ENCODE measurements at places on chromosomes 5 and 9.

DNA sequence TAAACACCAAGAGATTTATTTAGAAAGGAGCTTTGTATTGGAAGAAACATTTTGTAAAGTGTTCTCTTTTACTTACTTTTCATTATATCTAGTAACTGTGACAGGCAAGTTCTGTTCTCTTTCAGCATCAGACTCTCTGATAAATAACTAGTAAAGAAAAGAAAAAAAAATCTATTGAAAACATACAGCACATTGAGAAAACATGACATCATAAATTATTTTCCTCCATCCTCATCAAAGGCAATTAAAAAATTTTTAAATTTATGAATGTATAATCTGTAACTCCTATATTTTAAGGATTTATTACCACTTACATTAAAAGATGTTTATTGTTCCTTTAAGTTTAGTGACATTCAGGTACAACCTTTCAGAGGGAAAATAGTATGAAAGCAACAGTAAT lies 11.1 kb downstream of the CCNH start:
- DNase-seq = no peak

DNA sequence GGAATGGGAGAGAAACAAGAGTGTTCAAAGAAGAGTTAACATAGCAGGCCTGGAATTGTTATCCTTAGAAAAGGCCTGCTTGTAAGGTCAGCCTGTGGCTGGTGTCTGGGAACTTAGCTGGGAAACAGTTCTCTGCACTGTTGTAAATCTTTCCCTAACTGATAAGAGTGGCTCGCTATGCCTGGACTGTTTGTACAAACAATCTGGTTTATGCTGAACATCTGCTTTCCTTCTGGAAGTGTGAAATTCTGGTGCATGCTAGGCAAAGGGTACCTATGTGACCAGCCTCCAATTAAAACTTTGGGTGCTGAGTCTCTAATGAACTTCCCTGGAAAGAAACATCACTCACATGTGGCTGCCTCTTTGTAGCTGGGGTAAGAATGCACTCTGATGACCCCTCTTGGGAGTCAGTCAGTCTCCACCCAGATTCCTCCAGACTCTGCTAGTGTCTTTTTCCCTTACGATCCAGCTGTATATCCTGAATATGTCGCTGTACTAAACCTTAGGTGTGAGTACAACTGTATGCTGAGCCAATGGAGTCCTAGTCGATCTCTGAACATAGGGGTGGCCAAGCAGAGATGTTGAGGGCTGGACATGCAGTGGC lies 16.5 kb downstream of the SPARC start:
- no peak for DNase-seq

DNA sequence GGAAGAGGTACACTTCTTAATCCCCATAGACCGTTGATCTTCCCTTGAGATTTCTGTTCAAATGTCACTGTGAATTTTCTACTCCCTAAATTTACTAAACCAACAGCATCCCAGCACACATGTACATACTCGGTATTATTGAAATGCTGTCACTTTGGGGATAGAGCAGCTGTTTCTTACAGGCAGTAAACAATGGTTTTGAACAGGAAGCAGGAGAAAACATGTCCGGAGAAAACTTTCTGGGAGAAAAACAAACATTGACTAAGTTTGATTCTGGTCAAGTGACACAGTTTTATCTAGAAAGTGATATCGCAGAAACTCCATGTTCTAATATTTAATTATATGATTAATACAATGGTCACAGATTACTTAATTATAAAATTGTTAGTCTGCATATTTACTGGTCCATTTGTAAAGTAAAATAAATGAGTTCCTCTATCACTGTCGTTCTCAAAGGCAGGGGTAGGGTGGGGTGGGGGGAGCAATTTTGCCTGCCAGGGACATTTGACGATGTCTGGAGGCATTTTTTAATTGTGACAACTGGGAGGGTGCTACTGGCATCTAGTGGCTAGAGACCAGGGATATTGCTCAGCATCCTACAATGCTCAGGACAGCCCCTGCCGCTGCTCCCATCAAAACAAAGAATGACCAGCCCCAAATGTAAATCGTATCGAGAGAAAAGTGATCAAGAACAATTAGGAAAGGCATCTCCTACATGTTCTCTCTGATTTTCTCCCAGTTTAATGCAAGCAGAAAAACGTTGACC lies 12.2 kb downstream of the TAS2R1 start:
- DNase-seq = no peak

- no peak for DNase-seq
These were observed 133.7 kb downstream of the DMAC1 start for GRCh38 chr9:7665874-7666273.

DNA sequence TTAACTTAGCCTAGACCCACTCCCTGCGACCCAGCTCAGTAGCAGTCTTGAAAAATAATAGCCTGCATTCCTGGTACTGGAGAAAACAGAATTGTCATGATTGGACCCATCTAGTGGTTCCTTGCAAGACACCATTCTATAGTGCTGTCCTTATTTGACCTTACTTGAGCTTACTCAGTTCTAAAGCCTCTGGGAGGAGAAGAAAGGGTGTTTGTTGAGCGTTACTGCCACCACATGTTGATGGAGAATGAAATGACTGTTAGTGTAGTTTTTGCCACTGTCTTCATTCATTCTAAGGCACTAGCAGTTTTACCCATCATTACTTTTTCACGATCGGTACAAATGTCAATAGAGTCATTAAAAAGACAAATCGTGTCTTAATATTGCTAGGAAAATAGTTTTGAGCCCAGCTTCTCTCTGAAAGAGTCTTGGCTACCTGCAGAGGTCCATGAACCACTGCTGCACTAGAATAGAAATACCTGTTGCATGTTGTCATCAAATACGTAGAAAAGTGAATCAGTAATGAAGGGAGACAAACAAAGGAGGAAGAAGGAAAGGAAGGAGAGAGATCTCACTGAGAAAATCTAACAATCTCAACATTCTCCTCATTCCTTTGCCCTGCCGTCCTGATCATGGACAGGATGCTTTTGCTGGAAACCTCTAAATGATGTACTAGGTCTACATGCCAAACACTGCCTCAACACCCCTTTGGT lies 96.0 kb downstream of the LIX1 start:
- no peak for DNase-seq

DNA sequence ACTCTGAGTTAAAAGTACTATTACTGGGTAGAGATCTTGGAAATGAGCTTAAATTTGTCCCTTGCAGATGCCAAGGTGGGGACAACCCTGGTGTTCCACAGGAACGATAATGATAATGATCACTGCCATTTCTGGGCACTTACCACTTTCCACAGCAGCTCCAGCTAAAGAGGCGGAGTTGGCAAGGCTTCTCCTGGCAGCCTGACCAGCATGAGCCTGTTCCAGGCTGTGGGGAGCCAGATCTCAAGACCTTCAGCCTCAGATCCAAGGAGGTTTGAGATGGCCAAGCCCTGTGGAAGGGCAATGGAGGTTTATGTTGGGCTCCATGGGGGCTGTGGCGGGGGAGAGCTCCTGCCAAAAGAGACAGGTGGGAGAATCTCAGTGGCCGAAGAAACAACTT lies 244.9 kb upstream of the MVB12B start:
- DNase-seq = no peak

DNA sequence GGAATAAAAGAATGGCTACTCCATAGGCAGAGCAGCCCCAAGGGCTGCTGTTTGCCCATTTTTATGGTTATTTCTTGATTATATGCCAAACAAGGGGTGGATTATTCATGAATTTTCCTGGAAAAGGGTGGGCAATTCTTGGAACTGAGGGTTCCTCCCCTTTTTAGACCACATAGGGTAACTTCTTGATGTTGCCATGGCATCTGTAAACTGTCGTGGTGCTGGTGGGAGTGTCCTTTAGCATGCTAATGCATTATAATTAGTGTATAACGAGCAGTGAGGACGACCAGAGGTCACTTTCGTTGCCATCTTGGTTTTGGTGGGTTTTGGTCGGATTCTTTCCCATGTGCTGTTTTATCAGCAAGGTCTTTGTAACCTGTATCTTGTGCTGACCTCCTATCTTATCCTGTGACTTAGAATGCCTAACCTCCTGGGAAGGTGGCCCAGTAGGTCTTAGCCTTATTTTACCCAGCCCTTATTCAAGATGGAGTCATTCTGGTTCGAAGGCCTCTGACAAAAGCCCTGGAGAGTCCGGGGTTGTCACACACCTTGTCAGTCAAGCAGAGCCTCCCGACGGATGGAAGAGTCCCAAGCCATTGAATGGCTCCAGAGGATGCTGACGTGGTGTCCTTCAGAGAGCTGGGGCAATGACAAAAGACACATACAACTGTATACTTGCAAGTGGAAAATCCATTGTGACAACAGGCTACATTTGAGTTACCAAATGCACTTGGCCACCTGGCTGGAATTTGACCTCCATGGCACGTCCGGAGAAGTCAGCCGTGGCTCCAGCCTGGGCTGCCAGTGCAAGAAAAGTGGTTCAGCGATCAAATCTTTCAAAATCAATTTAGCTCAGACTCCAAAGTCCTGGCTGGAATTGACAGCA lies 67.1 kb upstream of the CLINT1 start:
- no peak for DNase-seq

- no peak for DNase-seq
These were observed 54.5 kb upstream of the OLFM1 start for GRCh38 chr9:135032868-135033460.

- DNase-seq = no peak
These were observed 11.3 kb upstream of the SVEP1 start for GRCh38 chr9:110590816-110591215.

DNA sequence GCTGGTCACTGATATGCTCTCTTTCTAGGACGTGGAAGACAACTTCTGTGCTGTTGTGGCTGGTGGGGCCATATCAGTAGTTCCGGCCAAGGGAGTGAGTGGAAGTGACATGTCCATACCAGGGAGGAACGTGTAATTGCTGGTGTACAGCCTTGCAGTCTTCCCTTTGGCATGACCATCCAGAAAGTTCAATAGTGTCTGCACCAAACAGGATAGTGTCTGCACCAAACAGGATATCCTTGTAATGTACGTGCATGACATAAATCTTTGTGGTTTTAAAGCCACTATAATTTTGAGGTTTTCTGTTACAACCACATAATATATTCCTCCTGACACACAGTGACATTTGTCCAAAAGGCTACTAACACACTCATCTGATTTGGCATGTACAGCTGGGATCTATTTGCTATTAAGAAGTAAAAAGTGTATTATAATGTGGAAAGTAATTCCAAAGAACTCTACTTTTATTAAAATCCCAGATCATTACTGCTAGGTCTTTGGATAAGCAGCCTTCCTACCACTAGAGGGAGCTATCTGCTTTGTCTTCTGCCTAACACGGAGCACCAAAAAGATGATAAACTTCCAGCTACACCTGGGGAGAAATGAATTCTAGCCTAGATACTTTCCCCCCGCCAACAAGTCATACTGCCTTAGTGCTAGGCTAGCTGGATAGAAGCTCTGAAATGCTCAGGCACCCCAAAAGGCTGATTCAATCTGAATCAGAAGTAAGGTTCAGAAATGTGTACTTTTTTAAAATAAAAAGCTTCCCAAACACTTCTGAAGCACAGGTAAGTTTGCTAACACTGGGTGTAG lies 52.7 kb downstream of the RNF145 start:
- peak; percentile 14 for DNase-seq

DNA sequence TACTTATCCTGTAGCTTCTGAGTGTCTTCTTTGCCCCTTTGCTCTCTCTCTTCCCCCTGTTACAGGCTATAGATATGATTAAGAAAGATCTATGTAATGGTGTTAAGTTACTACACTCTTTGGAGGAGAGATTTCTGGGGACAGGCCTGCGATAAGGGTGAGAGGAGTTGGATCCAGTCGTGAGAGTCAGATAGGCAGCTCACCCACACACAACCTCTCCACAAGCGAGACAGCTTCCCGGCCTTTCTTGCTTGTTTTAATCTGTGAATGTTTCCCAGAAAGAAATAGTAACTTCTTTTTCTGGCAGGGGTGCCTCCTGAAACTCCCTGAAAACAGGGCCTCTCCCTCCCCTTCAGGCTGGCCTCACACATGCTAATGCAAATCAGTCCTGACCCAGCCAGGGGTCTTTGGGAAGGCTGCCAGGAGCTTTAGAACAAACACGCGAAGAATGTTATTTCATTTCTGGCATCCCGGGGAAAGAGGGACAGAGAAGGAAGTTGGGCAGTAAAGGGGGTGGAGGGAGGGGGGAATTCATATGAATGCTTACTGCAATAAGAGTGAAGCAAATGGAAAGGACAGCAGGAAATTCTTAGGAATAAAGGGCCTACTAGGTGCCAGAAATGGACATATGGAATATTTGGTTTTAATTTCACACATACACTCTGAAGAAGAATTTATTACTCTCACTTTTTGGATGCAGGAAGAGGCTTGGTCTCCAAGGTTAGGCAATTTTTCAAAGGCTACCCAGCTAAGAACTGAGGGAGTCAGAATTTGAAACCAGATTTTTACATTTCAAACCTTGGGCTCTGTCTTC lies 215.8 kb upstream of the TRIM32 start:
- no peak for DNase-seq

DNA sequence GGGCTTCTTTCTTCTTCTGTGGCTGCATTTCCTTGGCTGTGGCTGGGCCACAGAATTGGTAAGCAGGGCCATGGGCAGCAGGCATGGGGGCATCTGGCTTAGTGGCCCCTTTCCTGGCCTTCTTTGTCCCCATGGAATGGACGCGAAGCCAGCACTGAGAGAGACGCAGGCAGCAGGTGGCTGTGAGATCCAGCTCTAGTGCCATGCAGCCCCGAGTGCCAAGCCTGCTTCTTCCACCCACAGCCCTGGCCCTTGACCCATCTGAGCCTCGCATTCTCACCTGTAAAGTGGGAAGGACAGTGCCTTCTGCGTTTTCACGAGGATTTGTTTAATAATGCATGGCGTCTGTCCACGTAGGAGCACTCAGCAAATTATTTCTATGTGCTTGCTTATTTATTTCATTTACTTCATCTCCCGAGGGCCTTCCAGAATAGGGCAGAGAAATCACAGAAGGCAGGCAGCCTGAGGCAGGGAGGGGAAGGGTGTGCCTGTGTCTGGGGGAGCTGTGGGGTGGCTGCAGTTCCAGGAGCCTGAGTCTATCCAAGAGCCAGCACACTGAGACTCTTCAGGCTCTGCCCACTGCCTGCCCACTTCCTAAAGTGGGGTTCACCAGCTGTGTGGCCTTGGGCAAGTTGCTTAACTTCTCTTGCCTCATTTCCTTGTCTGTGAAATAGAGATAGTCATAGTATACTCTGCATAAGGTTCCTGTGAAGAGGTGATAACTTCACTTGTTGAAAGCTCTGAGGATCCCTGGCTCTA lies 55.2 kb downstream of the NTNG2 start:
- DNase-seq = no peak

DNA sequence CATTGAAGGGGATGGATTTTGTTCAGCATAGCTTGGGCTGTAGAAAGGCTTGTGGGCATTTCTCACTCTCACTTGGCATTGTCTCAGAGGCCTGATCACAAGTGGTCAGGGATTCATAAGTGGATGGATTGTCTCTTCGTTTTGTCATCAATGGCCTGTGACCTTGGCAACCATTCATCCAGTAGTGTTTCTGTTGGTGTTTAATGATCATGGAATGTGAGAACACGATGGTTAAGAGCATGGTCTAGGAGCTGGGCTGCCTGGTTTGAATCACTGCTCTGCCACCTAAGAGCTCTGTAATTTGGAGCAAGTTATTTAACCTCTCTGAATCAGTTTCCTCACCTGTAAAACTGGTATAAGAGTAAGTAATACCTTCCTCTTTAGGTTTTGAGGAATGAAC lies 430.1 kb upstream of the MEF2C start:
- no peak for DNase-seq

GRCh38 chr5:114152656-114153360 lies 209.1 kb upstream of the KCNN2 start:
- no peak for DNase-seq

All from GDM1 (cell line).